Common myeloid progenitor, CD34-positive (primary cell): ENCODE measurements at places on chromosomes 5 and 9.

- H3K27me3 ChIP-seq = no peaks in the 10 kb centered on the region
- DNase-seq = no peak
- H3K4me1 ChIP-seq = no peaks in the 10 kb centered on the region
- no peak overlapping the region for H3K4me3 ChIP-seq
- H3K27ac ChIP-seq = no peak overlapping the region
Measured at GRCh38 chr9:96342571-96343245, 40.7 kb upstream of the HSD17B3 start.

DNA sequence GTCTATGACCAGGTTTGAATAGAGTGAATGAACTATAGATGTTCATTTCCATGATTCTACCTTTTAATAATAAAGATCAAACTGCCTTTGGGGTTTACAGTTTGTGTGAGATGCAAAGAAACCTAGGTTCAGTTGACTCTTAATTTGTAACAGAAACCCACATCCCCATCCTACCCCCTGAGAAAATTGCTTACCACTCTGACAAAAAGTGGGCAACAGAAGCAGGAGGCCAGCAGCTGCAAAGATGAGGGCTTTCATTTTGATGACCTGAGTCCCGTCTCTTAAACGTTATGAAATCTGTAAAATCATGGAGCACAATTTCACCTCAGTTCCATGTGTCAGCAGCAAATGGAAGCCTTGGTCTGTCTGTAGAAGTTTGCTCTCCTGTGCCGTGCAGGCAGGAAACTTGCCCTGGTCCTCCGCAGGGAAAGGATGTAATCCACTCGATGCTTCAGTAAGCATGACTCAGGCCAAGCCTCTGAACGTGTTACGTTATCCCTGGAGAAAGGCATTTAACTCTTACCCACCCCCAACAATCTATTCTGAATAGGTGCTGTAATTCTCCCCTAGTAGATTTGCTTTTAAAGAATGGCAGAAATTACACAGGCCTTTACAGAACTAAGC lies at the start of gene F2RL2:
Gene F2RL2 (minus strand): TSS at position 431 of the 624 bp plus-strand sequence. CDS start 173 bp downstream, at position 258.
- no peaks in the 10 kb centered on the region for H3K27me3 ChIP-seq
- peaks cover 11% of the 10 kb centered on the region for H3K4me1 ChIP-seq
- H3K36me3 ChIP-seq = peaks cover 3% of the 10 kb centered on the region
- DNase-seq = peak; percentile 19

DNA sequence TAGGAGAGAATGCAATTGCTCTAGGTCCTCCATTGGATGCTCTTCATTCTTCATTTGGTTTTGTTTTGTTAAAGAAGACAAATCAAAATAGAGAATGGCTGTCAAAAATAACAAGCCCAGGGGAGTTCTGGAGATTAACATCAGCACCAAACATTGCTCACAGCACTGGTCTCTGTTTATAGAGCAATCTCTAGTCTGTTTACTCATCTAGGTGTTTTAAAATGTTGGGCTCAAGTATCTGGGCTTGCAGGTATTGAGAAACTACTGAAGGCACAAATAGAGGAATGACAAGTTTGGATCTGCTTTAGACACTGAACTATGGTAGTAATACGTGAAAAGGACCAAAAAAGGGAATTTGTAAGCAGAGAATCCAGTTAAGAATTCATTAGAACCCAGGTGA lies 77.0 kb upstream of the TMC1 start:
- H3K4me1 ChIP-seq = peaks cover 8% of the 10 kb centered on the region
- peaks cover 22% of the 10 kb centered on the region for H3K27me3 ChIP-seq
- DNase-seq = no peak
- H3K36me3 ChIP-seq = no peaks in the 10 kb centered on the region
- no peak overlapping the region for H3K27ac ChIP-seq

GRCh38 chr5:136809382-136809781 lies 444.0 kb upstream of the TRPC7 start:
- no peaks in the 10 kb centered on the region for H3K27me3 ChIP-seq
- no peaks in the 10 kb centered on the region for H3K4me1 ChIP-seq
- no peaks in the 10 kb centered on the region for H3K36me3 ChIP-seq
- DNase-seq = no peak

DNA sequence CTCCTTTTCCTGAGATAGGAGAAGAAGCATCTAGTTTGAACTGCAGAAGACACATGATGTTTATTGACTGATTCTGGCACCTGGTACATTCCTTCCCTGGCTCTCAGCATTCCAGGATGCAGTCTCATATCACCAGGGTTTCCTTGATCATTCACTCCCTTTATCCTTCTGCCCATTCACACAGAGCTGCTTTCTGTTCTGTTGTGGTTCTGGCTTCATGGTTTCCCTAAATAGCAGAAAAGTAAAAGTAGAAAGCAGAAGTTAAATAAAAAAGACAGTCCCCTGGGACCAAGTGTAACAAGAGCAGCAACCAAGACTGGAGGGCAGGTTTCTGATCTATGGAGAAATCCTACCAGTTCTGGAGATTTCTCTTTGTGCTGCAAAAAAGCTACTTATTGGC lies 3.2 kb downstream of the IFNA8 start:
- DNase-seq = peak; percentile 47
- no peaks in the 10 kb centered on the region for H3K27me3 ChIP-seq
- no peak overlapping the region for H3K4me3 ChIP-seq
- no peak overlapping the region for H3K27ac ChIP-seq
- no peaks in the 10 kb centered on the region for H3K36me3 ChIP-seq

DNA sequence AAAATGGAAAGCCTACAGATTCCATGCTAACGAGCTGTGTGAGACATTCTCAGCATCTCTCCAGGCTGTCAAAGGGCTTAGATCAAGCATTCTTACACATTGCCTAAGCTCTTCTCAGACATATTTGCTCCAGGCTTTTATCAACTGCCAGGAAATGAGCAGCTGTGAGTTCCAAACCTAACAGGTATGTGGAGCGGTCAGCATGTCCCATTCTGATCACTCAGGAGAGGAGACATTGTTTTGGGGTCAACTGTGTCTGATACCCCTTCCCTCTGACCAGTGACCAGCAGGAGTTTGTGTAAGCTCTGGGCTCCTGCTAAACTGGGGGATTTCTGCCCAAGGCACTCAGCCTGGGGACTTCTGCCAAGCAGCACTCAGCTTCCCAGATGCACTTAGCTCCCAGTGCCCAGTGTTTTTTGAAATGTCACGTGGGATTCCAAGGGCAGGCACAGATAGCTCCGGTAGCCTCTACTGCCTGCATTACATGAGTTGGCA lies 229.1 kb downstream of the SEC61B start:
- no peaks in the 10 kb centered on the region for H3K27me3 ChIP-seq
- DNase-seq = no peak
- H3K36me3 ChIP-seq = no peaks in the 10 kb centered on the region

DNA sequence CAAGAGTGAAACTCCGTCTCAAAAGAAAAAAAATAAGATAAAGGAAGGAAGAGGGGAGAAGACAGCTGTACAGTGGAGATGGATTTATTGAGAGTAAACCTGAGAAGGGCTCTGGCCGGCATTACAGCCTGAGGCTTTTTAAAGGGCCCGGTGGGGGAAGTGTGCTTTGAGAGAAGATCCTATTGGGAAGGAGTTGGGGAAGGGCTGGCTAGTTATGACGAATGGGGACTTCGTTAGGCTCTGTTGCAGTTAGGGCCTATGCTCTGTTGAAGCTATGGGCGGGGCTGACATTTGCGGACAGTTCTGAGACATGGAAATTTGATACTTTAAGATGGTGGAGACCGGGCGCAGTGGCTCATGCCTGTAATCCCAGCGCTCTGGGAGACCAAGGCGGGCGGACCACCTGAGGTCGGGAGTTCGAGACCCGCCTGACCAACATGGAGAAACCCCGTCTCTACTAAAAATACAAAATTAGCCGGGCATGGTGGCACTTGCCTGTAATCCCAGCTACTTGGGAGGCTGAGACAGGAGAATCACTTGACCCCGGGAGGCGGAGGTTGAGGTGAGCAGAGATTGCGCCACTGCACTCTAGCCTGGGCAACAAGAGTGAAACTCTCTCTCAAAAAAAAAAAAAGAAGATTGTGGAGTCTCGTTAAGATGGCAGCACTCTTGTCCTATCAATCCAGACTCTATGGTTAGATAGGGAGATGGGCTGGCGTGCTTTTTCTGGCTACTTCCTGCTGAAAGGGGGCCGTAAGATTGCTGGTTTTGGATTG lies 33.2 kb downstream of the C9orf50 start:
- no peak overlapping the region for H3K4me3 ChIP-seq
- no peaks in the 10 kb centered on the region for H3K27me3 ChIP-seq
- no peaks in the 10 kb centered on the region for H3K36me3 ChIP-seq
- peaks cover 12% of the 10 kb centered on the region for H3K4me1 ChIP-seq

- H3K4me1 ChIP-seq = peaks cover 4% of the 10 kb centered on the region
- H3K36me3 ChIP-seq = no peaks in the 10 kb centered on the region
- no peaks in the 10 kb centered on the region for H3K27me3 ChIP-seq
Measured at GRCh38 chr5:80212171-80212667, 43.6 kb downstream of the SERINC5 start.

GRCh38 chr9:84170521-84171141 lies 169.9 kb downstream of the SLC28A3 start:
- H3K27ac ChIP-seq = no peak overlapping the region
- no peaks in the 10 kb centered on the region for H3K36me3 ChIP-seq
- H3K4me3 ChIP-seq = no peak overlapping the region
- peaks cover 2% of the 10 kb centered on the region for H3K4me1 ChIP-seq
- peaks cover 1% of the 10 kb centered on the region for H3K27me3 ChIP-seq

DNA sequence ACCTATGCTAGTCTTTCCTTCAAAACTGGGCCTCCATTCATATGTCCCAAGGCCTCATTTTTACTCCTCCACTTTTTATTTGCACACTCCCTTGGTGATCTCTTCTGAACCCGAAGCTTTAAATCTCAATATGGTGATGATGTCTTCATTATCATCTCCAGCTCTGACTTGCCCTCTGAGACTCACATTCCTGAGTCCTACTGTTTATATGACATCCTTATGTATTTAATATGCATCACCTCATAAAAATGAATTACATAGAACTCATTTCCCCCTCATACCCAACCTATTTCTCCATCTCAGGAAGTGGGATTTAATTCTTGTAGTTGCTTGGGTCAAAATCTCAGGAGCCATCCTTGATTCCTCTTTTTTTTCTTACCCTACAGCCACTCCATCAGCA lies 473.0 kb downstream of the EBF1 start:
- no peaks in the 10 kb centered on the region for H3K4me1 ChIP-seq
- DNase-seq = no peak
- H3K27me3 ChIP-seq = peaks cover 4% of the 10 kb centered on the region
- no peak overlapping the region for H3K4me3 ChIP-seq
- no peak overlapping the region for H3K27ac ChIP-seq
- H3K36me3 ChIP-seq = no peaks in the 10 kb centered on the region

- no peaks in the 10 kb centered on the region for H3K36me3 ChIP-seq
- no peak overlapping the region for H3K27ac ChIP-seq
- H3K4me1 ChIP-seq = no peaks in the 10 kb centered on the region
- no peaks in the 10 kb centered on the region for H3K27me3 ChIP-seq
Measured at GRCh38 chr5:126383246-126383645, 40.0 kb upstream of the GRAMD2B start.

GRCh38 chr5:102483736-102484135 lies 15.1 kb downstream of the SLCO6A1 start:
- no peaks in the 10 kb centered on the region for H3K27me3 ChIP-seq
- no peaks in the 10 kb centered on the region for H3K36me3 ChIP-seq
- no peaks in the 10 kb centered on the region for H3K4me1 ChIP-seq
- no peak overlapping the region for H3K27ac ChIP-seq
- H3K4me3 ChIP-seq = no peak overlapping the region

- no peak overlapping the region for H3K4me3 ChIP-seq
- DNase-seq = no peak
- no peaks in the 10 kb centered on the region for H3K4me1 ChIP-seq
Measured at GRCh38 chr5:108251350-108251749, 130.5 kb downstream of the FBXL17 start.

DNA sequence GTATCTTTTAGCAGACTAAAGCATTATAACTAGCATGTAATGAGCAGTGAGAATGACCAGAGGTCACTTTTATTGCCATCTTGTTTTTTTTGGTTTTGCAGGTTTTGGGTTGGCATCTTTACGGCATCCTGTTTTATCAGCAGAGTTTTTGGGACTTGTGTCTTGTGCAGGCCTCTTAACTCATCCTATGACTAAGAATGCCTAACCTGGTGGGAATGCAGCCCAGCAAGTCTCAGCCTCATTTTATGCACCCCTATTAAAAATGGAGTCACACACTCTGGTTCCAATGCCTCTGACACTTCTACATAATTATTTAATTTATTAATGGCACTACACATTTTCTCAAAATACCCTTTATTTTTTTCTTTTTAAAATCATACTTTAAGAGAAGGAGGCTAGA lies 726.5 kb upstream of the RIOK2 start:
- no peak for DNase-seq
- no peaks in the 10 kb centered on the region for H3K27me3 ChIP-seq
- no peak overlapping the region for H3K27ac ChIP-seq
- no peaks in the 10 kb centered on the region for H3K36me3 ChIP-seq
- H3K4me1 ChIP-seq = no peaks in the 10 kb centered on the region

GRCh38 chr5:176441921-176442323 lies 6.3 kb upstream of the FAF2 start:
- peak; percentile 47 for DNase-seq
- no peaks in the 10 kb centered on the region for H3K27me3 ChIP-seq
- no peak overlapping the region for H3K27ac ChIP-seq
- no peaks in the 10 kb centered on the region for H3K36me3 ChIP-seq

DNA sequence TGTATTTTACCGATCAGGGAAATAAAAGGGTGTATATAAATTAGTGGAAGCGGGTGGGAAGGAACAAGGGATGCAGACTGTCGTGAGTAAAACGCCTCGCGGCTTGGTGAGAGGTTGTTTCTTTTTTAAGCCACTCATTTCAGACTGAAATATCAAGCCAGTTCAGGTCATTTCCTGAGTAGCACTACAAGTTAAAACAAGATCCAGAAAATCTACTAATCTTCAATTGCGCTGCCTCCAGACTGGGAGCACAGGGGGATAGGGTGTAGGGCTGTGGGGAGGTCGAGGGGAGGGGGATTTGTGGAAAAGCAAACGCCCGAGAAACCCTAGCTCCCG lies 140.8 kb downstream of the TSSK1B start:
- DNase-seq = peak; percentile 49
- peak overlapping the region; percentile 61 for H3K4me3 ChIP-seq
- peaks cover 15% of the 10 kb centered on the region for H3K27me3 ChIP-seq
- no peak overlapping the region for H3K27ac ChIP-seq

- H3K36me3 ChIP-seq = no peaks in the 10 kb centered on the region
- no peak overlapping the region for H3K27ac ChIP-seq
- H3K4me3 ChIP-seq = no peak overlapping the region
- H3K4me1 ChIP-seq = peaks cover 4% of the 10 kb centered on the region
- peak; percentile 75 for DNase-seq
Measured at GRCh38 chr9:113737517-113738271, 138.4 kb upstream of the ZNF618 start.

DNA sequence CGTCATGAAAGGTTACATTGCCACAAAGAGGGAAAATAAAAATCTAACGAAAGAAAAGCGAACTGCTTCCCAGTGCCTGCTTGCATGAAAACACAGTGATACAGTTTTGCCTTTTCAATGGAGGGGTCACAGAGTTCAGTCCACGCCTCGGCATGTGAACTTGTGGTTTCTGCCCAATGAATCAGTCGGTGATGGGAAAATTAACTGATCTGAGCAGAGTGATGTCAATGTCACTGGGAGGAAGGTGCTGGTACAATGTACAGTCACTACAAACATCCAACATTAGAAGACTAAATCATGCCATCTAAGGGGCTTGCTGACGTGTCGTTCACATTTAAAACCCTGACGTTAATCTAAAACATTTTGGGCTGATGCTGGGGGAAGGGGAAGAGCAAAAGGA lies 151.8 kb upstream of the MSX2 start:
- H3K4me3 ChIP-seq = no peak overlapping the region
- H3K27ac ChIP-seq = no peak overlapping the region
- H3K4me1 ChIP-seq = no peaks in the 10 kb centered on the region
- DNase-seq = no peak
- H3K27me3 ChIP-seq = no peaks in the 10 kb centered on the region

- H3K27me3 ChIP-seq = peaks cover 38% of the 10 kb centered on the region
- H3K4me3 ChIP-seq = peak overlapping the region; percentile 19
- no peaks in the 10 kb centered on the region for H3K36me3 ChIP-seq
Measured at GRCh38 chr9:124008694-124009530, 2.7 kb upstream of the LHX2 start.
